ENCODE measurements at places on chromosomes 11 and 22.
A peak's percentile ranks its signal among the peaks of the same experiment; 100 is the strongest.

DNA sequence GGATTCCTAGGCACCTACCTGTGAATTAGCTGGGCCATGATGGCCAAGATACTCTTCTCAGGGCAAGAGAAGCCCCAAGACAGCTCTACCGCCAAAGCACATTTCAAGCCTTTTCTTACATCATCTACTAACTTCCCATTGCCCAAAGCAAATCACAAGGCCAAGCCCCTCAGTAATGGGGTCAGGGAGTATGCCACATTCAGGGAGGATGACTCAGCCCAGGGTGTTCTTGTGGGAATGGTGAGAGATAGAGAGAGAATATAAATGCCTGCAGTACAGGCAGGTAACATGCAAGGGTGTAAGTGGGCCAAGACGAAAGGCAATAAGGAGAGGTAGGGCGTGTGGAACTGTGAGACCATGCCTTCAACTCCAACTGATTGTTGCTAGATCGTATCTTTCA, 162.5 kb upstream of the ISX start:
- no peak for DNase-seq

DNA sequence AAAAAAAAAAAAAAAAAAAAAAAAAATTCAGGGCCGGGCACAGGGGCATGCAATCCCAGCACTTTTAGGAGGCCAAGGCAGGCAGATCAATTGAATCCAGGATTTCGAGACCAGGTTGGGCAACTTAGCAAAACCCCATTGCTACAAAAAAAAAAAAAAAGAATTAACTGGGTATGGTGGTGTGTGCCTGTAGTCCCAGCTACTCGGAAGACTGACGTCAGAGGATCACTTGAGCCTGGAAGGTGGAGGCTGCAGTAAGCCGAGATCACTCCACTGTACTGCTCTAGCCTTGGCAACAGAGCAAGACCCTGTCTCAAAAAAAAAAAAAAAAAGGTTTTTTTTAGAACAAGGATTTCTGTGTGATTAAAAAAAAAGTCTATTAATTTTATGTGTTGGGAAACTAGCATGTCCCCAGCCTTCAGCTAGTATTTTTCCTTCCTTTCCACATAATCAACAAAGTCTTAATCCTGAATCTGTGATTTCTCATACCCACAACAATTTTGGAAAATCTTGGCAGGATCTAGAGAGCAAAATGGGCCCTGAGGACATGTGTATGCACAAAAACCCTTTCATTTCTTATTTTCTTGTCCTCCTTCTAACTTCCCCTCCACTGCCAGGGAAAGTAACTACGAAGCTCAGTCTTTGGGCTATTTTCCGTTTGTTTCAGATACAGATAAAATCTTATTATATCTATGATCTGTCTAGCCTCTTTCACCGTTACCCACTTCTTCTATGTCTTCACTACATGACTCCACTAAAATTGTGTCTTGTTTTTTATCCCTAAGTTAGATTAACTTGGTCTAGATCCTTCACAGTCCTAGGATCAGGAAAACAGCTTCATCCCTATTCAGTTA, 5.7 kb upstream of the AMBRA1 start:
- no peak for DNase-seq

GRCh38 chr22:35430897-35431322, 31.0 kb downstream of the MCM5 start:
- peak; percentile 51 for DNase-seq

DNA sequence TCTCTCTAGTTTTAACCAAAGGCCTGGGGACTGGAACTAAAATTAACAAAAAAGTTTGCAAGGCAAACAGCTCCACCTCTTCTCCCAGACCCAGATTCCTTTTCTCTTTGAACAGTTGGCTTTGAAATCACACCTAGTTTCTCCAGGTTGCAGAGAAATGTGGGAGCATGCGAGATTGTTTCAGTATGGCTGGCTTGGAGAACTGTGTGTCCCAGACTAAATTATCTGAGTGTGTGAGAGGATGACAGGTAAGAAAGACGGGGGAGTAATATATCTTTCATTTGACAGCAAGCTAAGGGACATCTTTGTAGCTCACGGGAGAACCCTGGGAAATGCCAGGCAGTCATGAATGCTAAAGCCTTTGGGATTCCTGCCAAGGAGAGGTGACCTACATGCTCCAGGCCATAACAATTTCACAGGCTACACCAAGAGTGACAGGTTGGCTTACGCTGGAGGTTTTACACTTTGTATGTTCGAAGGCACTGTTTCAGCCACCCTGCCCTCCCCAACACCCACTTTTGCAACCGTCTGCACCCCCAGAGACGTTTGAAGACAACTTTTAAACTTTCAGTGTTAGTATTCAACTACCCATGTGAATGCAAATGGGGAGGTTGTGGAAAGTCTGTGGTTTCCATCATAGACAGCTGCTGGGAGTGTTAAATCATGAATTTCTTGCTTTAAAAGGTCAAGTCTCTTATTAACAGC, 109.3 kb upstream of the SNX19 start:
- no peak for DNase-seq
